AG04450 (cell line): ENCODE measurements at places on chromosomes 3 and 15.

- DNase-seq, result no peak
These were observed 35.8 kb upstream of the UMPS start for GRCh38 chr3:124694486-124694885.

GRCh38 chr3:138477801-138478200 is 43.4 kb downstream of the ESYT3 start:
- DNase-seq, result no peak

DNA sequence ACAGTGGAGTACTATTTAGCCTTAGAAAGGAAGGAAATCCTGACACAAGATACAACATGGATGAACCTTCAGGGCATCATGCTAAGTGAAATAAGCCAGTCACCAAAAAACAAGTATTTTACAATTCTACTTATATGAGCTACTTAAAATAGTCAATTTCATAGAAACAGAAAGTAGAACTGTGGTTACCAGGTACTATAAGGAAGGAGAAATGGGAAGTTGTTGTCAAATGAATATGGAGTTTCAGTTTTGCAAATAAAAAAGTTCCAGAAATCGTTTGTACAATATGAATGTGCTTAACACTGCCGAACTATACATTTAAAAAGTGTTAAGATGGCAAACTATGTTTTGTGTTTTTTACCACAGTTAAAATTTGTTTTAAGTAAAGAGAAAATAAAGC is 26.8 kb downstream of the TRANK1 start:
- DNase-seq, result no peak

DNA sequence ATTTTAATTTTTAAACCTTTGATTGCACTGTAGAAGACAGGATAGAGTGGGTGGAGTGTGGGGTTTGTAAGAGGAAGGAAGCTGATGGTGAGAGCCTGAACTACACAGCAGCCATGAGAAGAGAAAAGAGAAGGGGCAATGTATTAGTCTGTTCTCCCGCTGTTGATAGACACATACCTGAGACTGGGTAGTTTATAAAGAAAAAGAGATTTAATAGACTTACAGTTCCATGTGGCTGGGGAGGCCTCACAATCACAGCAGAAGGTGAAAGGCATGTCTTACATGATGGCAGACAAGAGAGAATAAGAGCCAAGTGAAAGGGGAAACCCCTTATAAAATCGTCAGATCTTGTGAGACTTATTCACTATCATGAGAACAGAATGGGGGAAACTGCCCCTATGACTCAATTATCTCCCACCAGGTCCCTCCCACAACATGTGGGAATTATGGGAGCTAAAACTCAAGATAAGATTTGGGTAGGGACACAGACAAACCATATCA is 37.3 kb downstream of the STARD5 start:
- no peak for DNase-seq

DNA sequence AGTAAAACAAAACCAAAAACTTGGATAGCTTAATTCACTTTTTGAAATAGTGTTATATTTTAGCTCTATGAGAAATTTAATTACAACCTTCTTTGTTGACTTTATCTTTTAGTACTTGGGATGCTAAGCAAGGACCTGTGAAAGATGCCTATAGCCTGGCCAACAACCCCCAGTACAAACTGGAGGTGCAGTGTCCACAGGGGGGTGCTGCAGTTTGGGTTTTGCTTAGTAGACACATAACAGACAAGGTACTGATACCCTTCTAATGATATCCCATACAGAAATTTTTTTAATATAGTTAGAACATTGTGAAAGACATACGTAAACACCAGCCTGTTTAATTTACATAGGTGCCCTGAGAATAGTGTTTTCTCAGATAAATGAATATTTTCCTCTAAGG is 35.3 kb downstream of the CAPN7 start:
- DNase-seq, result no peak

GRCh38 chr3:117725314-117725713 is 1015.7 kb downstream of the TUSC7 start:
- no peak for DNase-seq

- DNase-seq, result no peak
These were observed 16.7 kb downstream of the SMAD3 start for GRCh38 chr15:67082007-67082536.

- peak; percentile 76 for DNase-seq
These were observed 51.9 kb upstream of the FLNB start for GRCh38 chr3:57956119-57956832.

- no peak for DNase-seq
These were observed 234.2 kb upstream of the ST8SIA2 start for GRCh38 chr15:92159481-92159880.

DNA sequence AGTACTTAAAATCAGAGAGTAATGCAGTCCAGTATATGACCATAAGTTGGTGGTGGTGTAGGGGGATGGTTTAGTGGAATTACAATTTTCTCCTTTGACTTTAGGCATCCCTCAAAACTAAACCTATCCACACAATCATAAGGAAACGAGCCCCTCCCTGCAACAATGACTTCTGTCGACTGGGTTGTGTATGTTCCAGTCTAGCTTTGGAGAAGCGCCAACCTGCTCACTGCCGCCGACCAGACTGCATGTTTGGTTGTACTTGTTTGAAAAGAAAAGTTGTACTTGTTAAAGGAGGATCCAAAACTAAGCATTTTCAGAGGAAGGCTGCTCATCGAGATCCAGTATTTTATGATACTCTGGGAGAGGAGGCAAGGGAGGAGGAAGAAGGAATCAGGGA is 52.8 kb downstream of the MGA start:
- DNase-seq, result no peak

DNA sequence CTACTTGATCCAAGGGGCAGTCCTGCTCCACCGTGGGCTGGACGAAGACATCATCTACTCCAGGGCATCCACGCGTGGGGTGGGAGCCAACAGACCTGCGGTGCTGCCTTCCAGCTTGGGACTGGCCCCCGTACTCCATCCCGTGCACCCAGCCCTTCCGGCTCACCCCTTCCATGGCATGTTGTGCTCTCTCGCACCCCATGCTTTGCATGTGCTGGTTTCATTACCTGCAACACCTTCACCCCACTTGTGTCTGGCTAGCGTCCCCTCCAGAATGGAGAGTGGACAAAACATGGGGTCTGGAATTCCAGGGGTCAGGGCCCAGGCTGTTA is 30.2 kb downstream of the SEMA7A start:
- DNase-seq, result no peak

DNA sequence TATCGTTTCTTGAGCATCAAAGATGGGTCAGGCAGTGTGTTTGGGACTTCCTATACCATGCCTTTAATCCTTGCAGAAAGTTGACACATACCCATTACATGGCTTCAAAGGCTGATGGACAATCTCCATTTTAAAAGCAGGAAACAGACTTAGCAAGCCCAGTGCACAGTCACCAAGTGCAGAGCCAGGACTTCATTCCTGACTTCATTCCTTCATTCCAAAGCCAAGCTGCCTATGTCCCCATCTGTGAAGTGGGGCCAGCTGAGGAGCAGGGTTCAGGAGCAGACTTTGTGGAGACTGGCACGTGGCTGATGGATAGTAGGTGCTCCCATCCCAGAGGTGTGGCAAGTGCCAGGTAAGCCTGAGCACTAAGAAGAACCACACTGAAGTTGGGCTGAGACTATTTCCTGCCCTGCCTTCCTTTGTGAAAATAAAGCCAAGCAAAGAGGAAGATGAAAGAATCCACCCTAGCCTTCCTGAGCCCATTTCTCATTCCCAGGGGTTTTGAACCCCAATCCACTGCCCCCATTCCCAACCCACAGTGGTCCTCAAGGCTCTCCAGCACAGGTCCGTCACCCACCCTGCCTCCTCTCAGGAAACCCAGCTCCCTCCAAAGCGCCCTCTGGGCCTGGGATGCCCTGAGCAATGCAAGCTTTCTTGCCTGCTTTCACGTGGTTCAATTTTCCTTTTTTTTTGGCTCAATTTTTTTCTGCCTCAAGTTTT is 1.8 kb downstream of the CX3CR1 start:
- no peak for DNase-seq

DNA sequence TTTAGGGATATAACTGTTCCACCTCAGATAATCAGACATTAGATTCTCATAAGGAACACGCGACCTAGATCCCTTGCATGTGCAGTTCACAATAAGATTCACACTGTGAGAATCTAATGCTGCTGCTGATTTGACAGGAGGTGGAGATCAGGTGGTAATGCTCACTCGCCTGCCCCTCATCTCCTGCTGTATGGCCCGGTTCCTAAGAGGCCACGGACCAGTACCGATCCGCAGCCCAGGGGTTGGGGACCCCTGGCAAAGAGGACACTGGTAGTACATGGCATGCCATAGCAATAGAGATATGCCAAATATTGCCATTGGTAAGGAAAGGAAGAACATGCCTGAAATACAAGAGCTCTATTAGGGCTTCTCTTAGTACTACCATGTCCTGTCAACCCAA is 59.7 kb downstream of the LSM3 start:
- DNase-seq, result no peak

GRCh38 chr3:176479248-176479647 is 718.0 kb downstream of the TBL1XR1 start:
- DNase-seq, result no peak

DNA sequence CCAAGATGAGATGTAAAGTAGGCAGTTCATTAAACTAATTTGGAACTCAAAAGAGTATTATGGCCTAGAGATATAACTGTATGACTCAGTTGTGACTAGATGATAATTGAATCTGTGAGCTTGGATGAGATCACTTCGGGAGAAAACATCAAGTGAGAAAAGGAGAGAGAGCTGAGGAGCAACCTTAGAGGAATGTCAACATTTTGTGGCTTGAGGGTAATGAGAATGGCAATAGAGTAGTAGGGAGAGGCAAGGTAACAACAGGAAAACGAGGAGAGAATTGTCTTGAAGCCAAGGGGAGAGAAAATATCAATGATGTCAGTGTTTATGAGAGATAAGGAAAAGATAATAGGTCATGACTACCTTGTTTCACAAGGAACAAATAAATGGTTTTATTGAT is 580.2 kb downstream of the NLGN1 start:
- no peak for DNase-seq

GRCh38 chr15:75684648-75685047 is 28.0 kb downstream of the CSPG4 start:
- no peak for DNase-seq

DNA sequence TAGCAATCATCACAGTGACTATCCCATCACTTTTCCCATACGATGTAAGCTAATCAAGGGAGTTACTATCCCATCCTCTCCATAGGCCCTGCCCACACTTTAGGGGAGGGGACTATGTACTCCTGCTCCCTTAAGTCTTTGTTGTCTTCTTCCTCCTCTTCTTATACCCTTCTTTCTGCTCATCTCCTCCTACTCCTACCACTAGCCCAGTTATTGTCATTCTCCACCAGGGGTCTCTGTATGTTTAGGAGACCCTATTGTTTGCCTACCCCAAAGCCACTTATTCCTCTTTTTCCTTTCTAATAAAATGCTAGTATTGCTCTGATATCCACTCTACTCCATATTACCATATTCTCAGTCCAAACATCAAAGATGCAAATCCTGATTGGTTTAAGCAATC is 27.8 kb downstream of the STAC start:
- no peak for DNase-seq

- no peak for DNase-seq
These were observed 142.7 kb upstream of the BHLHE40 start for GRCh38 chr3:4836516-4836915.

DNA sequence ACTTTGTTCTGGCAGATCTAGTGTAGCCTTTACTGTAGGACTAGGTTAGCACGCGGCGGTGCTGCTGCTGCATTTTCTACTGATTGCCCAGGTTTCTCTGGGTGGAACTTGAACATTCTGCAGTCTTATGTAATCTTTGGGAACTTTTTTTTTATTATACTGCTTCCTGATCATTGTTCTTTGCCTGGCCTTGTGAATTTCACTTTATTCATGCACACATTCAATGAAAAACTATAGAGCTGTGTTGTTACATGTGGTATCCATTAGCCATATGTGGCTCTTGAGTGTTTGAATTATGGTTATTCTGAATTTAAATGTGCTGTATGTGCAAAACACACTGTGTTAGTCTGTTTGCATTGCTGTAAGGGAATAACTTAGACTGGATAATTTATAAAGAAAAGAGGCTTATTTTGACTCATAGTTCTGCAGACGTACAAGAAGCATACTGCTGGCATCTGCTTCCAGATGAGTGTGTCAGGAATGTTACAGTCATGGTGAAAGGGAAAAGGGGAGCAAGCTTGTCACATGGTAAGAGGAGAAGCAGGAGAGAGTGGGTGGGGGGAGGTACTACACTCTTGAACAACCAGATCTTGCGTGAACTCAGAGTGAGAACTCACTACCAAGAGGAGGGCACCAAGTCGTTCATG is 26.5 kb downstream of the MEF2A start:
- peak; percentile 20 for DNase-seq

- DNase-seq, result no peak
These were observed 66.5 kb downstream of the ADAMTS9 start for GRCh38 chr3:64621275-64621674.

GRCh38 chr15:87731630-87732029 is 524.9 kb downstream of the NTRK3 start:
- no peak for DNase-seq

DNA sequence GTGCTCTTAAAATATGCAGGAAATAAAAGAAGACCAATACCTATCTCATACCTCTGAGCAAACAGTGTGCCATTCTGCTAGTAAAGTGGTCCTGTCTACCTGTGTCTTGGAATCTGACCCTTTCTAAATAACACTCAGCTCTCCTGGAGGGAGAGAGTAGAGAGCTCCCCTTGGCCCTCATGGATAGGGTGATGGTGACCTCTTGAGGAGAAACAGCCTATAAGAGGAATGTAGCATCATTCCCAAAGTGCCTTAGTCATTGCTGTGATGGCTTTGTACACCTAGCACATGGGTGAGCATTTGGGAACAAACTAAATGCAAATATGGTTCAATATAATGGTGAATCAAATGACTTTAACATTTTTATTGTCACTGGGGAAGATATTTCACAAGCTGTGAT is 10.0 kb downstream of the SNTN start:
- DNase-seq, result no peak

DNA sequence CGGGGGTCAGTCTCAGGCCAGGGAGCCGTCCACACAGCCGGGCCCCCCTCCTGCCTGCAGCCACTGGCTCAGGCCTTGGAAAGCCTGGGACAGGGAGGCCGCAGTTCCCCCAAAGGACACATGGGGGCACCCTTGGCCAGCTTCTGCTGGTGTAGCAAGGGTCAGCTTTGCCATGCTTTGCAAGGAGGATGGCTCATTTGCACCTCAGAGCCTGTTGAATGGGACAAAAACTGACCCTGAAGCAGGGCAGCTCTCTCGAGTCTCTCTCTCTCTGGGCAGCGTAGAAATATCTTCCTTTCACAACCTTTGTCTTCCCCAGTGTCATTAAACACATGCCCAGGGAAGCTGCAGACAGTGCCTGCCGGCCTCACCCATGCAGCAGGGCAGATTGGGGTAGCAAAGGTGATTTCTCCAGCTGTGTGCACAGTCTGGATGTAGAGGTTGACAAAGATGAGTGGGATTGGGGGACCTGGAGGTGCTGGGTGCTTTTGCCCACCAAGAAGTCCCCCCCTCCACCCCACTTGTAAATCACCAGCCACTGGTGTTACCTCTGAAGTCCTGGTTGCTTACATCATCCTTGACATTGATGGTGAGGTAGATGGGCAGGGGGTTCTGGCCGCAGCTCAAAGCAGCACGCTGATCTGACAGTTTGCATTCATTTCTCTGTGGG is 17.4 kb upstream of the EHD4 start:
- DNase-seq, result peak; percentile 34
